Choroid plexus epithelial cell (primary cell): ENCODE measurements at places on chromosomes 2 and 18.

DNA sequence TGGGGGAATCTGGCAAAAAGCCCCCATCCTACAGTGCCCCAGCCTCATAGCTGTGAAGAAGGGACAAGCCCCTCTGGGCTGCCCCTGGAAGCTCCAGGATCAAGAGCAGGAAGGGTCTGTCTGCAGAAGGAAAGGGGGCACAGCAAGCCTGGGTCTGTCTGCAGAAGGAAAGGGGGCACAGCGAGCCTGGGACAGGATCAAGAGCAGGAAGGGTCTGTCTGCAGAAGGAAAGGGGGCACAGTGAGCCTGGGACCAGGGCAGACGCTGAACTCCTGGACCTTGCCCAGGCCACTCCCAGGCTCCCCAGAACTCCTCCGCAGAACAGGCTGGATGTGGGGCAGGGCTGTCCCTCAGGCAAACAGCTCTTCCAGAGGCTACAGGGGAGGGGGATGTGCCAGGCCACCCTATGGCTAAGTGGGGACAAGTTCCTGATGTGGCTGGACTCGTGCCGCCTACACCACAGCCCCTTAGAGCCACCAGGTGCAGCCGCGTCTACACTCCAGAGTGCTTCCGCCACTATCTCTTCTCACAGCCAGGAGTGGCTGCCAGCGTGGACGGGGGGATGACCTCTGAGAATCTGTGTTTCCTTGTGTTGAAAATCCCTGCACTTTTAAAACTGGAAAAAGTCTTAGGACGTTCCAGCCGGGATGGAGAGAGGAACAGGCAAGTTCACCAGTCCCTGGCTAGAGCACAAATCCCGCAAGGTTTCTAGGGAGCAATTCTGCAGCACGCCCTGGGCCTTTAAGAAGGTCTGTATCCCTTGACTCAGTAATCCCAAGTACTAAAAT, 20.8 kb downstream of the KIF1A start:
- DNase-seq, result no peak

GRCh38 chr18:23277399-23277798, 142.1 kb downstream of the CABLES1 start:
- DNase-seq, result no peak

DNA sequence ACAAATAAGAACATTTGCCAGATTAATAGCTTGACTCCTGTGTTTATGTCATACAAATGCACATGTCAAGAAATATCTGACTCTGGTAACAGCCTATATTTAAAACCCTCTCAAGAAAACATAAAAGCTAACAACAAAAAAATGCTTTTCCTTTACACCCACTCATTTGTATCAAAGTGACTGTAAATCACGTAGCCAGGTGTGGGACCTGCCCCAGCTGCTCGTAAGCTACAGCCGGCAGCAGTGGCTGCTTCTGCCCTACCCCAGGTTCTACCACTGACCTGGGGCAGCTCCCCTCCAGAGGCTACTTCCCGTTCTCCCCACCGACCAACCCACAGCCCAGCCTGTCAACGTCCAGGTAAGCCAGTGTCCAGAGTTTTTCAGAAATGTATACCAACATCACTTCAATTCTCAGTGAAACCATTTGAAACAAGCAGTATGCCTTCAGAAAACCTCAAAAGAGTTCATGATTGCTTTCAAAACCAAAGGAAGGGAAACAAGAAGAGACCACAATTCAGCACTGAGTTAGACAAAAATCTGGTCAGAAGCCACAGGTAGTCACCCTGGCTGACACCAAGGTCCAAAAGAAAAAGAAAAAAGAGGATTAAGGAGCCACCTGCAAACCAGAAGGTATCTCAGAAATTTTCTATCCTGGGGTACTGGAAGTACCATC, 40.4 kb downstream of the KIDINS220 start:
- DNase-seq, result no peak

GRCh38 chr2:240123821-240124650, 12.1 kb downstream of the COPS9 start:
- DNase-seq, result no peak

DNA sequence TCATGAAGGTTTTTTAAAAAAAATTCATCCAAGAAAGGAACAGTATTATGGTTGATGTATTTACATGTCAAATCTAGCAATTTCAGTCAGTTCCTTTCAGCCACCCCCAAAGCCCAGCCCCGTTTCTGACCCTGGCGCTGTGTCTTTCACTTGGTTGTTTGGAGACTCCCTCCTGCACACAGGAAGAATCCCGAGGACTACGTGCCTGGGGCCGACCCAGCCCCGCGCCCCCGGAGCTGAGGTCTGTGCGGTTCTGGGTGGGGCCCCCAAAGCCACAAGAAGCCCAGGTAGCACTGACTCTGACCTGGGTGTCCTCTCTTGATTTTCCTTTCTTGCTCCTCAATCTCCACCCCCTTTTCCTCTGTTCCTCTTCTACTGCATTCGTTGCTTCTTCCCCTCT, 49.1 kb downstream of the TRAPPC12 start:
- no peak for DNase-seq

- no peak for DNase-seq
These were observed 3.5 kb downstream of the PTMA start for GRCh38 chr2:231711677-231712450.

DNA sequence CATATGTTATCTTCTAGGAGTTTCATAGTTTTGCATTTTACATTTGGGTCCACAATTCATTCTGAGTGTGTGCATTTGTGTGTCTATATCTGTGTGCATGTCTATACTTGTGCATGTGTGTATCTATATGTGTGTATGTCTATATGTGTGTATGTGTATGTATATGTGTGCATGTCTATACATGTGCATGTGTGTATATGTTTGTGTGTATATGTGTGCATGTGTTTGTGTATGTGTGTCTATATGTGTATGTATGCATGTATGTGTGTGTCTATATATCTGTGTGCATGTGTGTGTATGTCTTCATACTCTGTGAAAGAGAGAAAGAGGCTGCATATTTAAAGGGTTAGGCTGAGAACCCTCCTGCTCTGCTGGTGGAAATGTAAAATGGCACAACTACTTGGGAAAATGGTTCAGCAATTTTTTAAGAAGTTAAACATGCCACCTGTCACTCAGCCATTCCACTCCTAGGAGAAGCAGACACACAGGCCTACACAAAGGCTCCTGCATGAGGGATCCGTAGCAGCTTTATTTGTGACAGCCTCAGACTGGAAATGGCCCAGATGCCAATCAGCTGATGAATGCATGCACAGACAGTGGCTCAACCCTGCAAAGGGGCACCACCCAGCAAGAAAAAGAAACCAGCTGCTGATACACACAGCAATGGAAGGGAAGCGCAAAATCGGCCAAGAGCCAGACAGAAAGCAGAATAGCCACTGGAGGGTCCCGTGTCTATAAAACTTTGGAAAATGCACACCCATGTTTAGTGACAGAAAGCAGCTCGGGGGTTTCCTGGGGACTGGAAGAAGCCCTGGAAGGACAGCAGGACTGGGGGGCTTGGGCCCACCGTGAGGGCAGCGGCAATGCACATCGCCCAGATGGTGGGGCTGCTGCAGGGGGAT, 146.8 kb downstream of the SEPTIN10 start:
- peak; percentile 28 for DNase-seq

GRCh38 chr2:195470622-195471021, 186.4 kb upstream of the SLC39A10 start:
- no peak for DNase-seq

GRCh38 chr2:12452185-12452584, 264.6 kb upstream of the TRIB2 start:
- peak; percentile 89 for DNase-seq

- DNase-seq, result no peak
These were observed 2.0 kb downstream of the KCTD1 start for GRCh38 chr18:26546170-26546874.

DNA sequence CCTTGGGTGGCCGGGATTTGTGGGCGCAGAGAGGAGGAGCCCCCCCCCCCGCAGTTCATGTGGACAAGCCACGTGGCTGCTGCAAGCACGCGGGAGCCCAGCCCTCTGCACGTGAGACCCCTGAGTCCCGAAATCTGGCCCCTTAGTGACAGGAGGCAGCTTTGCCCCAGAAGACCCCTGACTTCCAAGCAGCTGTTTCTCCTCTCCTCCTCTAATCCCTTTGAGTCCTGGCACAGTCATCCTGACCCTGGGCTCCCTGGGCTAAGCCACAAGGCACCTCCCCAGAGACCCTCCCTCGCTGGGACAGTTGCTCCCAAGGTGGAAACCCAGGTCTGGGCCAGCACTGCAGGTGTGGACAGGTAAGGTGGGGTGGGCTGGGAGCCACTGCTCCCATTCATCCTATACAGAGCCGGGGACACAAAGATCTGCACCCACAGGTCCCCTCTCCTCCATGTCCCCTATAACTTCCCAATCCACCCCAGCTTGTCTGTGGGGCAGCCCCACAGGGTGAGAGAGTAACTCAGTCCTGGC, 923 bp downstream of the TEKT4 start:
- no peak for DNase-seq

DNA sequence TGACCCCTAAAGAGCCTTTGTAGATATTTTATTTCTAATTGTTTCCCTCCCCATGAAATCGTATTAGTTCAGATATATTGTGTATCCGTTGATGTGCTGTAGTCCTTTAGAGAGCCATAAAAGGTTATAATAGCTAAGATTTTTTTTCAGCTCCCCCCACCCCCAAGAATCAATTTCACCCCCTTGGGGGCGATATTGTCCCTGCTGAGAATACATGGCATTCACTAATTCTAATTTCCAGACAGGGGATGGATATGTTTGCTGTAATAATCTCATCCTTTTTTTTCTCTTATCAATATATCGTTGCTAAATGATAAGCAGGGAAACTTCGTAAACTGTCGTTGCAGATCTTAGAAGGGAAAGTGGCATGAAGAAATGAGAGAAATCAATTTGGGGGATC, 530.7 kb downstream of the TMEM182 start:
- no peak for DNase-seq

- no peak for DNase-seq
These were observed 315.7 kb downstream of the KCNS3 start for GRCh38 chr2:18194161-18194560.

- no peak for DNase-seq
These were observed 46.8 kb upstream of the PLB1 start for GRCh38 chr2:28449126-28449487.

DNA sequence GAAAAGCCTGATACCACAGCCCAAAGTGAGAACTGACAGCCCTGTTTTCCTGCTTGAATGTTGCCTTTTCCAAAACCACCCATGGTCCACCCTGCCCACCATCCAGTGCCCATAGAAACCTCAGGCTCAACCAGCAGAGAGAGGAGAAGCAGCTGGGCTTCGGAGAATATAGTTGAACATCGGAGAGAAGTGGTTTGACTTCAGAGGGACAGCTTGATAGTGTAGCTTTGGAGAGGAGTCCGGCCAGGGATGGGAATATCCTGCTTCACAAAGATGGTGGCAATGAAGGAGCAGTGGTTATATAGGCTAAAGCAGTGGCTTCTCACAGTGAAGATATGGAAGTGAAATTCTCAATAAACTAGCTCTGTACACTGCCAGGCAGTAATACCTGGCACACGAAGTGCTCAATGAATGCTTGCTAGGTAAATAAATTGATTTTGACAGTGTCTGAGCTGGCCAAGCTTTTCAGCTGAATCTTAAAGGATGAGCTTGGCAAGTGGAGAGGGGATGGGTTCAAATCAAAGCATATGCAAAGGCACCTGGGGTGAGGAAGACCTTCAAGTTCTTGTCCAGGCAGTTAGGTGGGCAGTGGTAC, 21.2 kb downstream of the AFF3 start:
- DNase-seq, result no peak
